ENCODE measurements at places on chromosomes 7 and 10.

DNA sequence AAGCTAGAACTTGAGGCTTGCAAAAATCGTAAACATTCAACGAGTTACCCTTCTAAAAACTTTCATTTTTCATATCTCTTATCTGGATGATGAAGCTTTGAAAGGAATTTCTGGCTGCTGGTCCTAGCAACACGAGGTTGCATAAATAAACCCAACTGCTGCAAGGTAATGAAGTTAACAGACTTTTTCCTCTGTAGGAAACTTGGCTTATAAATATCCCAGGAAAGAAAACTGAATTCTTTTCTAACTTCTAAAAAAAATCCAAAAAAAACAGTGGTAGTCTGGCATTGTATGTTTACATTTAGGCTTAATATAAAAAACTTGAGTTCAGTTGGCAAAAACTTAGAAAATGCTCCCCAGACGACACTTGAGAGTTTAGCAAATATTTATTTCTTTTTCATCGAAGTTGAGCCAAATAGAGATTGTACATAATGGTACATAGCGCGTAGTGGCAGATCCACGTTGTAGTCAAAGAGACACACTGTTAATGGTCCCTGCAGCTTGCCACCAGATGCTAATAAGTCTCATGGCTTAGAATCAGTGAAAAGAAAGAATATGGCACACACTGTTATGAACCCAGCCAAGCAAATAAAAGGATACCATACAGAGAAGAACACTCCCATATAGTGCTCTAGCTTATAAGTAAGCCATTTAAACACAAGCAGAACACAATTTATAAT lies 200.3 kb upstream of the PCLO start:
- H3K27ac ChIP-seq, result no peak overlapping the region
- no peak for DNase-seq
- no peaks in the 10 kb centered on the region for H3K27me3 ChIP-seq
- H3K4me3 ChIP-seq, result no peak overlapping the region
- no peaks in the 10 kb centered on the region for H3K36me3 ChIP-seq
- no peaks in the 10 kb centered on the region for H3K4me1 ChIP-seq

GRCh38 chr7:96188174-96188581 lies 133.7 kb downstream of the SLC25A13 start:
- H3K27me3 ChIP-seq, result no peaks in the 10 kb centered on the region
- no peaks in the 10 kb centered on the region for H3K4me1 ChIP-seq
- H3K27ac ChIP-seq, result no peak overlapping the region
- no peaks in the 10 kb centered on the region for H3K36me3 ChIP-seq
- no peak for DNase-seq
- H3K4me3 ChIP-seq, result no peak overlapping the region

DNA sequence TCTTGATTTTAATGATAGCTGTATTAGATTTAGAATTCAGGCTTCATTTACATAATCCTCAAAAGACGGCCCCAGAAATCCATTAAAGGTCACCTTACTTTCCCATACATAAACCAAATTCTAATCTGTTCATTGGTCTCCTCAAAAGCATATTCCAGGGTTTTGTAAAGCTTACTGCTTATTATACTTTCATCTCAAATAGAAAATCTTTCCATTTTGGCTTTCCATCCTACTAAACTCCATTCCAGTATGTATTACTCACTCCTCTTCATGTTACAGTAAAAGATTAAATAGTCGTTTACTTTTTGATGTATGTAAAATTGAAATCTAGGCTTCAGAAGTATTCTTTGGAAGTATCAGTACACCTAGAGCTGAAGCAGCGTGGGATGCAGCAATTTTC lies 143.5 kb upstream of the LRRN3 start:
- H3K4me3 ChIP-seq, result no peak overlapping the region
- no peaks in the 10 kb centered on the region for H3K27me3 ChIP-seq
- no peak overlapping the region for H3K27ac ChIP-seq
- peaks cover 5% of the 10 kb centered on the region for H3K4me1 ChIP-seq
- no peak for DNase-seq

DNA sequence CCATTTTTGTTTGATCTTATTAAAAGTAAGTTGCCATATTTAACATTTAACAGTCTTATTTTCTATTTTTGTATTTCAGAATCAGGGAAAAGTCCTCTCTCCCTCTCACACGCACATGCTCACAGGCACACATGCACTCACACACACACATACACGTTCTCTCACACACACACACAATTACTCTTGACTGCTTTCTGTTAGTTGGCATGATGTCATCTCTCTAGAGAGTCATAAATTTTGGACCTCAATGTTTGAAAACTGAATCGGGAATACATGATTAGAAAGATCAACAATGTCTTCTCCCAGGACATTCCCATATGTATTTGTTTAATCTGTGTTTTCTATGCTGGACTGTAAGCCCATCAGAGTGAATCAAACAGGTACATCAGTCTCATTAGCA lies 165.7 kb upstream of the AHR start:
- DNase-seq, result no peak
- no peaks in the 10 kb centered on the region for H3K36me3 ChIP-seq
- no peaks in the 10 kb centered on the region for H3K27me3 ChIP-seq
- H3K4me3 ChIP-seq, result no peak overlapping the region
- no peak overlapping the region for H3K27ac ChIP-seq

- DNase-seq, result no peak
- peaks cover 27% of the 10 kb centered on the region for H3K4me1 ChIP-seq
- no peak overlapping the region for H3K4me3 ChIP-seq
- H3K27ac ChIP-seq, result peak overlapping the region; percentile 73
Measured at GRCh38 chr7:92632791-92633190, 42.6 kb upstream of the FAM133B start.

GRCh38 chr10:123038782-123039631 lies 30.2 kb downstream of the ACADSB start:
- H3K4me1 ChIP-seq, result no peaks in the 10 kb centered on the region
- no peak overlapping the region for H3K4me3 ChIP-seq
- DNase-seq, result peak; percentile 47
- H3K36me3 ChIP-seq, result peaks cover 34% of the 10 kb centered on the region
- H3K27me3 ChIP-seq, result no peaks in the 10 kb centered on the region

DNA sequence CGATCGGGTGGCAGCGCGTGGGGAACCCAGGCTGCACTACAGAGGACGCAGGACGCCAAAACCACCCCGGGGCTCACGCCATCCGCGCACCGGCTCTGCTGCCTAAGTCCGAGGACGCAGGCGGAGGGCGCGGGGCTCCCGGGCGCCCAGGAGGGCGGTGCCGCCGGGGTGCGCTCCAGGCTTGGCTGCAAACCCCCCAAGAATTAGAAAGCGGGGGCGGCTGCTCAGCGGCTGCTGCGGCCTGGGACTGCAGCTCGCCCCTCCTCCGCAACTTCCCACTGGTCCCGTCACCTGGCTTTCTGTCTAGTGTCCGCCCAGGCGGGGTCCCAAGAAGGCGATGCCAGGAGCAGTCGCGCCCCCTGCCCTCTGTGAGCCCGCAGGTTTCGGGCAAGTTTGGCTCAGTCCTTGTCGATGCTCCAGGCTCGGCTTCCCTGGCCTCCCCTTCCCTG lies 1.7 kb upstream of the POU6F2 start:
- no peak overlapping the region for H3K27ac ChIP-seq
- H3K36me3 ChIP-seq, result no peaks in the 10 kb centered on the region
- no peak overlapping the region for H3K4me3 ChIP-seq
- no peak for DNase-seq
- H3K4me1 ChIP-seq, result no peaks in the 10 kb centered on the region

DNA sequence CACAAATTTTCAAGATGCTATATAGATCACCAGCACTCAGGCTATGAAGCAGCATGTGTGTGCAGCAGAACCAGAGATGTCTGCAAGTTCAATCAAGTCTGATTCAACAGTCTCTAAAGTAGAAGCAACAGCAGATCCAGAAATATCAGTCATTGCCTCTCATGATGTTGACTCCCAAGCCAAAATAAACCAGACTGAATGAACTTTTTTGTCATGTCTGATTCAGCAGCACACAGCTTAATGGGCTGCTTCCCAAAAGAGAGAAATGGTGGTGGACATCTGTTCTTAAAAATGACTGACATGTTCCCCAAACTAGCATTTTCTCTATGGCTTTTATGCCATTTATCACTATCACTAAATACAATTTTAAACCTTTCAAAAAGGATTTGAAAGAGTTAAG lies 53.8 kb downstream of the TMEM26 start:
- no peak for DNase-seq
- H3K4me3 ChIP-seq, result no peak overlapping the region
- no peaks in the 10 kb centered on the region for H3K27me3 ChIP-seq
- peaks cover 13% of the 10 kb centered on the region for H3K4me1 ChIP-seq

DNA sequence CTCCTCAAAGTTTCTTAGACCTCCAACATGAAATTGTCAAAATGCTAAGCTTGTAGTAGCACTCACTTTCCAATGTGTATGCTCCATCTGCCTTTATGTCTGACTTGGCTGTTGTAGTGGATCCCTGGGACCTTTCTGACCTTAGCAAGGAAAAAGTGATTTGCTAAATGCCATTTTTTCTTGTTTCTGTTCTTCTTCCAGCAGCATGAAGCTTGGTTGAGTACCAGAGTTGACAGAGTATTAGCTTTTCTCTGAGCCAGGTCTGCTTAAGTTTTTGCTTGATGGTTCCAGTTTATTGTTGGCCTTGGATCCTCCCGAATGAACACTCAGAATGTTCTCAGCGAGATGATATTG lies 168.7 kb downstream of the SND1 start:
- DNase-seq, result no peak
- H3K36me3 ChIP-seq, result no peaks in the 10 kb centered on the region
- H3K4me3 ChIP-seq, result no peak overlapping the region
- H3K4me1 ChIP-seq, result peaks cover 4% of the 10 kb centered on the region
- H3K27ac ChIP-seq, result no peak overlapping the region
- no peaks in the 10 kb centered on the region for H3K27me3 ChIP-seq

DNA sequence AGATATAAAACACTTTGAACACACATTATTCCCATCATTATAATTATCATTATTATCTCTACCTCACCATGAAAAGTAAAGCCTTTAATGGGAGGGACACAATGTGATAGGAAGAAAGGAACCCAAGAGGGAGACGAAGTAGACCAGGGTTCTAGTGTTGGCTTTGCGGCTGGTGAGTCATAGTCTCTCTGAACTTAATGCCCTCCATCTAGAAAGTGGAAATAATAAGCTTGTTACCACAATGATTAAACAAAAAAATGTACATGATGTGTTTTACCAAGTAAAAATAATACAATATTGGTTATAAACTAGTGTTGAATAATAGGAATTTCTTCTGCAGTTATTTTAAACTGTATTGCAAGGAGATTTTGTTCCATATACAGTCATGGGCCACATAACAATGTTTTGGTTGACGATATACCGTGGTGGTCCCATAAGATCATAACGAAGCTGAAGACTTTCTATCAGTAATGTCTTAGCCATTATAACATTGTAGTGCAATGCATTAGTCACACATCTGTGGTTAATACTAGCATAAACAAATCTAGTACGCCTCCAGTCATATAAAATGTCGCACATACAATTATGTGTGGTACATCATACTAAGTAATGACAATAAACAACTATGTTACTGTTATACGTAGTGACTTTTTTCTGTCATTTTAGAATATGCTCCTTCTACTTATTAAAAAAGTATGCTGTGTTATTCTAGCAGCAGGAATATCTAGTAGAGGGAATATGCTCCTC lies 450.6 kb upstream of the SORCS1 start:
- no peaks in the 10 kb centered on the region for H3K36me3 ChIP-seq
- no peak overlapping the region for H3K27ac ChIP-seq
- no peak overlapping the region for H3K4me3 ChIP-seq

- no peak overlapping the region for H3K27ac ChIP-seq
- no peak for DNase-seq
- H3K4me1 ChIP-seq, result no peaks in the 10 kb centered on the region
- H3K27me3 ChIP-seq, result no peaks in the 10 kb centered on the region
Measured at GRCh38 chr10:21689881-21690280, 155.8 kb downstream of the MLLT10 start.

GRCh38 chr7:1140476-1141104 lies 19.4 kb downstream of the ZFAND2A start:
- no peak for DNase-seq
- H3K27ac ChIP-seq, result no peak overlapping the region
- peaks cover 11% of the 10 kb centered on the region for H3K4me1 ChIP-seq
- H3K27me3 ChIP-seq, result no peaks in the 10 kb centered on the region

DNA sequence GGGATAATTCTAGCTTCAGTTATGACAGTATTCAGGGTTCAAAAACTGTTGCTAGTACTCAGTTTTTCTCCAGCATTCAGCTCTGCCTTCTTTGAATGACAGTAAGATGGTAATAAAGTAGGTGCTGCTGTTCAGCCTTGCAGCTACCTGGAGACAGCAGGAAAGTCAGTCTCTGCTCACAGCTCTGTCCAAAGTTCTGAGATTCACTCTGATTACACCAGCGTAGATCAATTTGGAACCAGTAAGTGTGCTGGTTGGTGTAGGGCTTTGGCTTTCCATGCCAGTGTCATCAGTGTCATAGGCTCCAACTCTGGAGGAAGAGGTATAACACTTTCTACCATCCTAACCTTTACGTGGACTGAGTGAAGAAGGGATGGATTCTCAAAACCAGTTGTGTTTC lies 26.2 kb downstream of the STK17A start:
- no peaks in the 10 kb centered on the region for H3K27me3 ChIP-seq
- H3K4me3 ChIP-seq, result no peak overlapping the region
- peaks cover 6% of the 10 kb centered on the region for H3K36me3 ChIP-seq
- no peak overlapping the region for H3K27ac ChIP-seq
- H3K4me1 ChIP-seq, result peaks cover 13% of the 10 kb centered on the region

- no peak for DNase-seq
- H3K4me3 ChIP-seq, result no peak overlapping the region
- no peaks in the 10 kb centered on the region for H3K27me3 ChIP-seq
- H3K4me1 ChIP-seq, result peaks cover 4% of the 10 kb centered on the region
- no peak overlapping the region for H3K27ac ChIP-seq
- H3K36me3 ChIP-seq, result no peaks in the 10 kb centered on the region
Measured at GRCh38 chr10:31215052-31215451, 104.0 kb upstream of the ZEB1 start.

GRCh38 chr10:124239134-124239533 lies 145.7 kb upstream of the CHST15 start:
- H3K4me1 ChIP-seq, result no peaks in the 10 kb centered on the region
- no peaks in the 10 kb centered on the region for H3K27me3 ChIP-seq
- H3K27ac ChIP-seq, result no peak overlapping the region
- no peaks in the 10 kb centered on the region for H3K36me3 ChIP-seq

GRCh38 chr7:46774515-46774914 lies 807.4 kb downstream of the TNS3 start:
- H3K4me1 ChIP-seq, result peaks cover 18% of the 10 kb centered on the region
- peak; percentile 45 for DNase-seq
- no peak overlapping the region for H3K4me3 ChIP-seq

GRCh38 chr10:106312087-106312486 lies 852.4 kb downstream of the SORCS1 start:
- H3K4me3 ChIP-seq, result no peak overlapping the region
- H3K36me3 ChIP-seq, result no peaks in the 10 kb centered on the region
- H3K4me1 ChIP-seq, result no peaks in the 10 kb centered on the region
- DNase-seq, result no peak
- no peaks in the 10 kb centered on the region for H3K27me3 ChIP-seq
- H3K27ac ChIP-seq, result no peak overlapping the region

DNA sequence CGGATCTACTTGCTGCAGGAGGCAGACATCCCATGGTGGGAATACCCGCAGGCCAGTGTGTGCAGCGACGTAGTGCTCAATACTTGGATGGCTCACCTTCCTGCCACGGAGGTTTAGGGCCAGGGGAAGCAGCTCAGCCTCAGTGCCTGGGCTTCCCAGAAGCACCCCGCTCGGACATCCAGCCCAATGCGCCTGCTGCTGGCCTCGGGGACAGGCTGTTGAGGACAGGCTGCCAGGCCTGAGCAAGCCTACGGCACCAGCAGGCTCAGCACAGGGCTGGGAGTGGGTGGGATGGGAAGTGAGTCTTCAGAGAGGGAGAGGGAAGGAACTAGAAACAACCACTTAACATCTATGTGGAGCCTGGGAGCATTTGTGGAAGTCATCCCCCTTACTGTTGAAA lies 441.3 kb upstream of the MGMT start:
- peak overlapping the region; percentile 45 for H3K27ac ChIP-seq
- no peak overlapping the region for H3K4me3 ChIP-seq
- peaks cover 33% of the 10 kb centered on the region for H3K27me3 ChIP-seq
- no peak for DNase-seq
- no peaks in the 10 kb centered on the region for H3K36me3 ChIP-seq
- no peaks in the 10 kb centered on the region for H3K4me1 ChIP-seq

All from gastrocnemius medialis (tissue), 4 donors.